ENCODE measurements at places on chromosomes 16 and 17.
A peak's percentile ranks its signal among the peaks of the same experiment; 100 is the strongest.

- no peak for DNase-seq
Observed at GRCh38 chr17:44115585-44116415, 7.6 kb downstream of the HDAC5 start.

DNA sequence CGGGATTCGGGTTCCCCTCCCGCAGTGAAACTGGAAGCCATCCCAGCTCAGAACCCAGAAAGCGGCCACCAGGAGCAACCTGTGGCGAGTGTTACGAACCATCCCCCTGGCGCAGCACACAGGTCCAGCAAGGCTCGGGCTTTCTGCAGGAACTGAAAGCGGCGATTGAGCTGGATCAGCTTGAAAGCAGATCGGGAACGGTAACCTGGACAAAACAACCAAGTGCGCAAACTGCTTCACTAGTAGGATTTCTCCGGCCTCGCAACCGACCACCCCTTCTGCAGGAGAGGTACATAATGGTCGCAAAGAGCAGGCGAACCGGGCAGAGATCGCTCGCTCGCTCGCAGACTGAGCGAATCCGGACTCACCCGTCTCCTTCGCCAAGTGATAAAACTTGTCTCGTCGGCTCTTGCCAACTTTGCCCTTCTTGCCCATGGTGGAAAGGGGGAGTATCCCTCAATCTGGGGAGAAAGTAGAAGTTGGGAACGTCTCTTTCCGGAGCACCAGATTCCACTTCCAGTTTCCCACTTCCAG, 696 bp upstream of the PSMC5 start:
- DNase-seq = no peak

- DNase-seq = no peak
Observed at GRCh38 chr16:4767872-4768548, 1.0 kb upstream of the ZNF500 start.

DNA sequence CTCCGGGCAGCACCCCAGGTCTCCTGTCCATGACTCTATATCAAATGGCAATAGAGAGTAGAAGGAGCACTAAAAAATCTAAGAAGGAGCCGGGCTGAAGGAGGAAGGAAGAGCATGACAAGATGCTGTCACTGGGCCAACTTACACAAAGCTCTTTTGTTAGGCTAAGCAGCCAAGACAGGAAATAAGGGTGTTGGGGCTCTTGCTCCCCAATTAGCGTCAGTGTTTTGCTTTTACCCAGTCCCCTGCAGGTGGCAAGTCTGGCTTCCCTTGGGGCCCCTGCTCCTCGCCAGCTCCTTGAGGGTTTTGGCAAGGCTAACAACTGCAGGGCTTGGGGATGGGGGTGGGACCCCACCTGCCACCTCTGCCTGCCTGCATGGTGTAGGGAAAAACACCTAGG, 120.5 kb downstream of the CCT6B start:
- no peak for DNase-seq

- no peak for DNase-seq
Observed at GRCh38 chr17:15456972-15457722, 10.3 kb downstream of the CDRT4 start.

DNA sequence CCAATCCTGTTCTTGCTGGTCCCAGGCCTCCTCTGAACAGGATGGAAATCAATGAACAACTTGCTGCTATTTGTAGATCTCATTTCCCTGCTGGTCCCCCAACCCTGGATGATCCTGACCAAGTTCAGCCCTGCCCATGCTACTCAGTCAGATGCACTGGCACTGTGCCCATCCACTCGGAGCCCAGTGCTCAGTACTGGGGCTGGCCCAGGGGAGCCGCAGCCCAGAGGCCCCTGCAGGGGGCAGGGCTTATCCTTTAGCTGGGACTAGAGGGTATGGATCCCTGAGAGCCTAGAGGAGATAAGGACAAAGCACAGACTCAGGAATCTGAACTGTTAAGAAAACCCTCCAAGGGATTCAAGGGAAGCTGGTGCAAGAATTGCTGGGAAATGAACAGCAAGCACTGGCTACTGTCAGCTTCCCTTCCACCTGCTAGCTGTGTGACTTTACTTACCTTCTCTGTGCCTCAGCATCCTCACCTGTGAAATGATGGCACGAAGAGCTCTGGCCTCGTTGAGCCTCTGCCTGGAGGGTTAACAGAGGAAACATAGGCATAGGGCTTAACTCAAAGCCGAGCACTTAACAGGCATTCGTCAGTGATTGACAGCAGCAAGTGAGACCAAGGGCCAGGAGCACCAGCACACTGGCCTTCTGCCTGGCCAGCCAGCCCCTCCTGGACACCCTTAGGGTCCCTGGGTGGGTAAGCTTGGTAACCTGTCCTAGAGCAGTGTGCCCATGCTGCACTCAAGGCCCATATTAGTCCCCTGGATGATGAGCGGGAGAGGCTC, 29.8 kb upstream of the C1QL1 start:
- no peak for DNase-seq

DNA sequence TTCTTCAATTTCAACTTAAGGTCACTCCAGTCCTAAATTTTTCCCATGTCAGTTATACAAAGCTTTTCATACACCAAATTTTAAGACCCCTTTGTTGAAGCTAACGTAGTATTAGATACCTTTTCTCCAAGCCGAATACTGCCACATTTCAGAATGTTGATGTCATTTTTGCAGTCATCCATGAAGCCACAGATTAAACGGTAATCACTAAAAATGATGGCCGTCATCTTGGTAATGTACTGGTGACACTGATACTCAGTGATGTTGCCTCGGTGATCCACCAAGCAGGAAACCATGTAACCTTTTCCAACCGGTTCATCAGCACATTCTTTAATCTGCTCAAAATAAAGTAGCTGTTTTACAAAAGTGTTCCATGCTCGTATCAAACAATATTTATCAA, 82.1 kb upstream of the CLEC18B start:
- DNase-seq = no peak

- DNase-seq = peak; percentile 61
Observed at GRCh38 chr16:2205967-2206313, 686 bp downstream of the MLST8 start.
